Activated naive CD8-positive, alpha-beta T cell treated with anti-CD3 and anti-CD28 coated beads for 36 hours (primary cell): ENCODE measurements at places on chromosomes 3 and 15. TPM values are rescaled to one million over a fixed set of nuclear protein-coding genes. Genes with fewer than 3 reads are reported as not detected.

DUT gene
- 564 TPM for total RNA-seq

KLF15 gene
- 0.41 TPM for total RNA-seq

HRG gene
- total RNA-seq: not detected

- DNase-seq: peak; percentile 43
Observed at GRCh38 chr15:41417418-41418195, 712 bp downstream of the RTF1 start.

- DNase-seq: no peak
Observed at GRCh38 chr3:191340966-191341365, 10.6 kb upstream of the UTS2B start.

DNA sequence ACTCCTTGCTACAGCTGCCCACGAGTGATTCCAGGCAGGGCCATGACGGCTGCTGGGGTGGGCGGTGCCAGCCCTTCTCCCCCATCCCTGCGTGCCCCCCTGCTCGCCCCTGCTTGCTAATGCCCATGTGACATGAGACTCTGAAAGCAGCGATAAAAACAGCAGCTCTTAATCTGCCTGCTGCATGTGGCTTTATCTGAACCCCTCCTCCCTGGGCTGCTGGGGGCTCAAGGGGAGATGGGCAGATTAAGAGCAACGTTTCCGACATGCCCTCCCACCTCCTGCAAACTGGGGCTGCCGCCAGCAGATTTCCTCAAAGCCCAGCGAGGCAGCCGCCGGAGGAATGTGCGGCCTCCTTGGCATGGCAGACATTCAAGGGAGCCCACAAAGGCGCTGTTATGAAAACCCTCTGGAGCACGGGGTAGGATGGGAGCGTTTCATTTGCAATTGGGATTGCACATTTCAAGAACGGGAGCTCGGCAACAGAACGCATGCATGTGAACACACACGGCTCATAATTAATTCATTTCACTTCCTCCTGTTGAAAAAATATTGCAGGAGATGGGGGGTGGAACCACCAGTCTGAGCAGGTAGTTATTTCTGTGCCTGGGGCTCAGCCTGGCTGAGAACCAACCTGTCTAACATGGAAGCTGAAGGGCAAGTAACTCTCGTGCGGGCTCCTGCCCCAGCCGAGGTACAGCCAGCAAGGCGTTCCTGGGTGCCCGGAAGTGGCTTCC is 504.2 kb upstream of the PROK2 start:
- DNase-seq: peak; percentile 18

- peak; percentile 85 for DNase-seq
Observed at GRCh38 chr3:197029511-197030167, at the start of gene MELTF. TSS of gene MELTF (minus strand) at chr3:197029817. CDS start at chr3:197029702, 115 bp downstream.

DNA sequence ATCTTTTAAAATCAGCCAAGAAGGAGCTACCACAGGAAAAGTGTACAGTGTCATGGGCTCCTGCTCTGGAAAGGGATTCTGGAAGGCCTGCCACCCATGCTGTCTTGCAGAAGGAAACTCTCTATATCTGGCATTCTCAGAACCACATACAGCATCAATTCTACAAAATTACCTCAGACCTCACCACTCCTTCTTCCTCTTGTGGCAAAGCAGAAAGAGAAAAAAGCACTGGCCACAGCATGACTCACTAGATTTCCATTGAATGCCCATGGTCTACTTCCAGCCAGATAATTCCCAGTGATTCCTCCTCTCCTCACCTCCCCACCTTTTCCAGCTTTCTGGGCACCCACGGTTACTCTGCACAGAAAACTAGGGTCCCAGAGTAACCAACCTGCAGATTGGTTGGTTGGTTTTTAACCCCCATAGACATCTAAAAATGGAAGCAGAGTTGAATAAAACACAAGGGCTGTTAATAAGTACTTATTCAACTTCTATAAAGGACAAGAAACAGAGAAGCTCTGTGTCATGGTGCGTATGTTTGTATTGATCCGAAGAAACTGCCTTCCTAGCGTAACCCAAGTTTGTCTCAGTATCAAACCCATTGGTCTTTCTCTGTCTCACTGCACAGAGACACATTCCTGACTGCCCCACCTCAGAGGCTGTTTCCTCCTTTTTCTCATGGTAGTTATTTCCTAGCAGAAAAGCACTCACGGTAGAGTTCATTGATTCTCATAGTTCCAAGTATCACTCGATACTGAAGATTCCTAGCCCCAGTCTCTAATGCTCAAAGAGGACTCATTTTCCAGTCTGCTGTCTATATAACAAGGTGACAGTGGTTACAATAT is 67.7 kb downstream of the LDHAL6B start:
- no peak for DNase-seq

- DNase-seq: no peak
Observed at GRCh38 chr15:61017109-61017508, 212.0 kb downstream of the RORA start.

DNA sequence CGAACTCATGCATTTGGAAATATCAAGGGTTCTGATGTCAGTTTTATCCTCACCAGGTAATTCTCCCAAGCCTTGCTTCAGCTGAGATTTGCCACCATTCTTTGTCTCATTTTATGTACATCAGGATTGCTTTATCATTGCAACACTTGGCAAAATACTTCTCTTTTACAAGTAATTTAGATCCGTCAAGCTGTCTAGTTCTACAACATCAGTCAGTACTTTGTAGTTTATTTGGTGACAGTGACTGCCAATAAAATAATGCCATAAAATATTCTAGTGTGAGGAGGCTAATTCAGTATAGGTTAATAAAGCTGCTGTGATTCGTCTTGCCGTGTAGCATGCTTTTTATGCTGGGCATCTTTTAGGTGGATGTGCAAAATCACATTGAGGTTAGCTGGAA is 565.3 kb upstream of the SGO1 start:
- no peak for DNase-seq

GRCh38 chr15:100143378-100143777 is 198.4 kb downstream of the ADAMTS17 start:
- no peak for DNase-seq

DNA sequence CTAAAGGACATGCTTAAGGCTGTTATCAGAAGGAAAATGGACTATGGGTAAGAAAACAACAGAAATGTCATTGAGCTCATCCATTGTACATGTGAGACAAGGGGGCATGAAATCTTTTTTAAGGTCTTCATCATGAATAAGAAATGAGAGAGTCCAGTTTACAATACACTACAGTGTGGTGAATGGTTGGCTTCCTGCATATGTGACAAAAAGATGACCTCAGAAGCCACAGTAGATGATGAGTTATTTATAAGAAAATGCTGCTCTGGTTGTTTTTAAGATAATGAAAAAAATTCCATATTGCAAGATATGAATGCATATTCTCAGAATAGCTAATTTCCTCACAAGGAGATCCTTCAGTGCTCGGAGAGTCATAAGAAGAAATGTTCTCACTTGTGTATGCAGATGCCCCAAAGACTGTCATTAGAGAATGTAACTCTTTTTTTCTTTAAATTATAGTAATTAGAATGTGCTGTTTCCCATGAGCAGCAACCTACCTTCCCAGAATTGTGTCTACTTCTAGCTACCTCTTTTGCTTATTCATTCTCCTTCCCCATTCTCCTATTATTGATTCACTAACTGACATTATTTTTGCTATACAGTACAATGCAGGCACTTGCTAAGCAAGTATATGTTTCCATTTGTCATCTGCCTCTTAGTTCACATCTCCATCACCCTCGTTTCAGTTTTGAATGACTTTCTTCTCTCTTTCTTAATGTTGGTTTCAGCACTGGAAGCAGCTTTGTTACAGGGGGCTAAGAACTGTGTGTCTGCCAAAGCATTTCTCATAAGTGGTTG is 152.0 kb upstream of the PEX5L start:
- no peak for DNase-seq

DNA sequence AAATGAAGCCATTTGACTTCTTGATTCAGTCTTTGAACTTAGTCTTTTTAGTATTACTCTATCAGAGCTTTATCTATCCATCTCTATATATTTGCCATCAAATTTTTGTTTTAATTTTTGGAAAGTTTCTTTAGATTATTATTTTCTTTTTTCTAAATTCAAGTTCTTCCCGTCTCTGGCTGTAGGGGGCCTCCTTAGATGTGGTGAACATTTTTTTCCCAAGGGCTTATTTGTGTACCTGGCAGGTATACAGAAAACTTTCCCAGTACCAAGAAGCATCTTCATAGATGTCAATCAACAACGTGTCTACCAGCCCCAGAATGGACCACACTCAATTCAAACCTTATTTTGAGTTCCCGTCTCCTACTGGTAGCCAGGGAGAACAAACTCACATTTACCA is 486.8 kb upstream of the CNTN4 start:
- no peak for DNase-seq
